ENCODE measurements at places on chromosomes 6 and 20. TPM values are rescaled to one million over a fixed set of nuclear protein-coding genes. Genes with fewer than 3 reads are reported as not detected.

- no peak for DNase-seq
These were observed 156.4 kb upstream of the AKIRIN2 start for GRCh38 chr6:87858440-87858839.

DNA sequence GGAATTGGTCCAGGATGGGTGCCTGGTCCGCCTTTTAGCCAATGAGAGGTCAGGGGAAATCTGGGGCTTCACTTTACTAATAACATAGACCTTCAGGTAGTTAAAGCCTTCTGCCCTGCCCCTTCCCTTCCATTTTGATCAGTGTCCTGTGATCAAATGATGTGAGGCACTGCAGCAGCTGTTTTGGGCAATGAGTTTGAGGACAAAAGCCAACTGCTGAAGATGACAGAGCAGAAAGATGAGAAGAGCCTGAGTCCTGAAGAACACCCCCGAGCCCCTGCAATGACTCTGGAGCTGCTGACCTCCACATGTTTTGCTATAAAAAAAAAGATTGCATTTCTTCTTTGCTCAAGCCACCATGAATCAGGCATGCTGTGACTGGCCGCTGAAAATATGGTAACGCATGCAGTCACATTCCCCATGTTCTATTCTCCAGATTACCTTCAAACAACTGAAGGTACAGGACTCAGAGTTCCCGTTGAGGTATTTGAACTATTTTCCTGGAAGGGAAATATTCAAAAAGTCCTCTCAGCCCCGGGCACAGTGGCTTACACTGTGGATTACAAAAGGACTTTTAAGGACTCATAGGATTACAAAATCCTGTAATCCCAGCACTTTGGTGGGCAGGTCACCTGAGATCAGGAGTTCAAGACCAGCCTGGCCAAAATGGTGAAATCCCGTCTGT, 45.7 kb upstream of the B4GALT5 start:
- DNase-seq, result no peak

- no peak for DNase-seq
These were observed 164.4 kb upstream of the QKI start for GRCh38 chr6:163250116-163250515.

GRCh38 chr6:25899123-25899522, 25.1 kb upstream of the SLC17A3 start:
- no peak for DNase-seq

DNA sequence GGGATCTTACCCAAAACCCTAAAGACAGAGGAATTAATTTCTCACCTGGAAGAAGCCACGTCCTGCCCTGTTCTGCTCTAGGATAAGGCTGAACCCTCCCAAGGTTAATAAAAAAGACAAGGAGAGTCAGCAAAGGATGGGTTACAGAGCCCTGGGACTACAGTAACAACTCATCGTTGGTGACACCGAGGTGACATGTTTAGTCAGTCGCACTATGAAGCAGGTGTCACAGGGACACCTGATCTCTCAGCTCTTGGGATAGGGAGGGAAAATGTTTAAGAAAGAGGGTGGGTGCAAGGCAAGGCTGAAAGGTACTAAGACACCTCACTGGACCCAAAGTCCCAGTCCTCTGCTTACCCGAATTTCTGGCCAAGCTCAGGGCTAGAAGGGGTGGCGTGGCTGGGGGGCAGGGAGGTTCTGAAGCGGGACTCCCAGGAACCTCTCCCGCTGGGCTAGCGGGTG, 562 bp downstream of the MOCS1 start:
- DNase-seq, result no peak

- no peak for DNase-seq
These were observed 47.3 kb downstream of the LRRN4 start for GRCh38 chr20:6006603-6006949.

DNA sequence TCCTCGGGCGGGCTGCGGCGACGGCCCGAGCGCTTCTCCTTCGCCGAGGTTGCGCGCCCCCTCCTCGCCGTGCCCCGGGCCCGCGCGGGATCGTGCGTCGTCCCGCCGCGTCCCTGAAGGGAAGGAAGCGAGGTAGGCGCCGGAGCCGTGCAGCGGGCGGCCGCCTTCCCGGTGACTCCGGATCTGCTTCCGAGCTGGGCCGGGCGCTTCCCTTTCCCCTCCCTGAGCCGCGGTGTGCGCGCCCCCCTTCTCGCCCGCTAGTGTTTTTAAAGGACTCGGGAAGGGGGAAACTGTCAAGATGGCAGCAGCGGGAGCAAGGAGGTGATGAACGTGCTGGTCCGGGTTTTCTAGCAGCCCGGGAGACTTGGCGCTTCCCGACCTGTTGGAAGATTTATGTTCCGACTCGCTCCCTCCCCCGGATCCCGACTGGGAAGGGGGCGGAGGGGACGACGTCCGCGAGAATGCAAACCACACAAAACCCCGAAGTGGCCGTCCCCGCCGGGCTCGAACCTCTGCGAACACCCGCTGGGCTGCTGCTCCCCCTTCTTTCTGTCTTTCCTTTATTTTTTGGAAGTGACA, 744 bp upstream of the FOXO3 start:
- peak; percentile 94 for DNase-seq

AKAP12 gene
- total RNA-seq, result 140 TPM

ARMC2 gene
- total RNA-seq, result 7.4 TPM

LRRC73 gene
- 0.90 TPM for total RNA-seq

MCHR2 gene
- total RNA-seq, result not detected

SAMD3 gene
- 2.6 TPM for total RNA-seq
